ENCODE measurements at places on chromosomes 3 and 15. TPM values are rescaled to one million over a fixed set of nuclear protein-coding genes. Genes with fewer than 3 reads are reported as not detected.

Gene EPHB3
- 0.83 TPM for total RNA-seq

Gene OSBPL10
- total RNA-seq = 9.5 TPM

Gene IMPG2
- total RNA-seq = 0.18 TPM

Gene CD96
- total RNA-seq = 0.28 TPM

Gene MGLL
- 23.7 TPM for total RNA-seq

DNA sequence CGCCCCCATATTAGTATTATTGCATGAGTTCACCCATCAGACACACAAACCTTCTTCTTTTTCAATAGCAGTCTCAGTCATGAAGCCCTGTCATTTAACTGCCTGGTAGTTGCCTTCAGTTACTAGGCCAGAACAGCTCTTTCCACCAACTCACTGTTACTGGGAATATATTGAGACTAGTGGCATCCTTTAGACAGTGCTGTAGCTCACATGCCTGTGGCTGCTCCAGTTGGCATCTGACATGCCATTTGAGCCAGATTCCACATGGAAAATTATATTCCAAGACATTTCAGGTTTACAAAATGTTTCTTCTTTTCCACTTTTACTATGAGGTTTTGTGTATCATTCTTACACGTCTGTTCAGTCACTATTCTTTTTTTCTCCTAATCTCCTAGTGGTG is 146.1 kb downstream of the GHSR start:
- no peak for DNase-seq
- H3K4me3 ChIP-seq = no peak overlapping the region
- H3K27me3 ChIP-seq = no peaks in the 10 kb centered on the region
- H3K4me1 ChIP-seq = peaks cover 20% of the 10 kb centered on the region

DNA sequence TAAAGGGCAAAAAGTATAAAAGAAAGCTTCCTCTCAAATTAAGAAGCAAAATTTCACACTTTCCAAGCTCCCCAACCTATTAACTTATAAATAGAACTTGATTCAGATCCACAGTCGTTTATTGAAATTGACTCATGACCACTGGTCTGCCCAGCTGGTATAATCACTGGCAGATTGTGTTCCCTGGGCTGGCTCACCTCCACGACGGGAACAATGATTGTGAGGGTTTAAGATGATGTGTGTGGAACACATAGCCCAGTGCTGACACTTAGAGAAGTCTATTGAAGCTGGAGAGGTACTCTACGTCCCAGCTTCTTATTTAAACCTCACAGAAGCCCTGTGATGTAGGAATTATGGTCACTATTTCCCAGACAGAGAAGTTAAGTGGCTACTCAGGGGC is 90.4 kb downstream of the MB21D2 start:
- no peak overlapping the region for H3K27ac ChIP-seq
- DNase-seq = no peak
- H3K4me1 ChIP-seq = peaks cover 28% of the 10 kb centered on the region

- no peaks in the 10 kb centered on the region for H3K4me1 ChIP-seq
- H3K36me3 ChIP-seq = no peaks in the 10 kb centered on the region
- peak; percentile 68 for DNase-seq
- peaks cover 4% of the 10 kb centered on the region for H3K27me3 ChIP-seq
Observed at GRCh38 chr3:98022978-98023820, 11.9 kb downstream of the GABRR3 start.

GRCh38 chr15:96344706-96345559 is 14.4 kb downstream of the NR2F2 start:
- no peak for DNase-seq
- peaks cover 26% of the 10 kb centered on the region for H3K36me3 ChIP-seq
- peaks cover 49% of the 10 kb centered on the region for H3K4me1 ChIP-seq
- H3K27ac ChIP-seq = peak overlapping the region; percentile 88
- no peaks in the 10 kb centered on the region for H3K27me3 ChIP-seq

DNA sequence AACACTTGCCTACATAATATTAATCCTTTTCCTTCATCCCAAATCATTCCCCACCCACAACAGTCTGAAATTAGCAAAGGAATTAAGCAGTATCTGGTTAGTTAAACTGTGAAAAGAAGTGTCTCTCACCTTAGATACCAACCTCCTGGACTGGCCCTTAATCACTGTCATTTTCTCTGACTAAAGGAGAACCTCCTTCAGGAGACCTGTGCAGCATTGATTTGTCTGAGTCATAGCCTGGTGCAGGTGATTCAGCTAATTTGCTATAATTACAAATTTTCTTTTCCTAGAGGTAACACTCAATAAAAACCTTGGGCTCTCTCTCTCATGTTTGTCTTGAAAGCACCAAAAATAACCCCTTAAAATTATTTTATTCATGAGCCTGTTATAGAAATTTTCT is 279.8 kb upstream of the SEMA6D start:
- no peaks in the 10 kb centered on the region for H3K36me3 ChIP-seq
- no peaks in the 10 kb centered on the region for H3K27me3 ChIP-seq
- H3K27ac ChIP-seq = no peak overlapping the region
- H3K4me1 ChIP-seq = peaks cover 20% of the 10 kb centered on the region

DNA sequence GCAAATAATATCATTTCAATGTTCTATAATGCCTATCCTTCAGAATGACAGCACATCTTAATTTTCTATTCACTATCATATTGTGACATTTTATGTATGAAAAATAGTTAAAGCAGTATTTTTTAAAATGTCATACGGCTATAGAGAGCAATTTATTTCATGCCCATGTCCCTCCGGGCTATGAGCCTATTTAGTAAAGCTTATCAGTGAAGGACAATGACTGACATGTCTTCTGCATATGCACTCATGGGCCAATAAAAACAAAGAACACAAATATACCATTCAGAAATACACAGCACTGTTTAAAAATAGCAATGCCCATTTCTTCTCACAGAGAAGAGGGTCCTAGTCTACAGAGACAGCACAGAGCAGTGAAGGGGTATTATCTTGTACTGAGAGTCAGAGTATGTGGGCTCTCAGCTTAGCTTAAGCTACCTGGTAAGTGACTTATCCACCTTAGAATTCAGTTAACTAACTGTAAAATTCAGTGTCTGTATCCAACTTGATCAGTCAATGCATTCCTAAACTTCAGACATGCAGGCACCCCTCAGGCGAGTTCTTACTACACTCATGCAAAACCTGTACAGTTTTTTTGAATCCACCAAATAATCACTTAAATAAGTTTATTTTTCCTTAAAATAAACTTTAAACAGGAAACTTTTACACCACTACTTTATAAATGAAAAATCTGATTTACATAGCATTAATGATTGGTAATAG is 9.0 kb downstream of the GOLIM4 start:
- no peaks in the 10 kb centered on the region for H3K27me3 ChIP-seq
- no peaks in the 10 kb centered on the region for H3K36me3 ChIP-seq
- H3K27ac ChIP-seq = no peak overlapping the region
- DNase-seq = no peak

- H3K4me3 ChIP-seq = no peak overlapping the region
- H3K27me3 ChIP-seq = no peaks in the 10 kb centered on the region
- no peaks in the 10 kb centered on the region for H3K36me3 ChIP-seq
- no peak for DNase-seq
Observed at GRCh38 chr3:57370341-57370740, 77.9 kb upstream of the ASB14 start.

GRCh38 chr15:52379395-52380106 is 83.9 kb upstream of the MYO5C start:
- H3K36me3 ChIP-seq = peaks cover 22% of the 10 kb centered on the region
- H3K4me3 ChIP-seq = no peak overlapping the region
- H3K27ac ChIP-seq = no peak overlapping the region

DNA sequence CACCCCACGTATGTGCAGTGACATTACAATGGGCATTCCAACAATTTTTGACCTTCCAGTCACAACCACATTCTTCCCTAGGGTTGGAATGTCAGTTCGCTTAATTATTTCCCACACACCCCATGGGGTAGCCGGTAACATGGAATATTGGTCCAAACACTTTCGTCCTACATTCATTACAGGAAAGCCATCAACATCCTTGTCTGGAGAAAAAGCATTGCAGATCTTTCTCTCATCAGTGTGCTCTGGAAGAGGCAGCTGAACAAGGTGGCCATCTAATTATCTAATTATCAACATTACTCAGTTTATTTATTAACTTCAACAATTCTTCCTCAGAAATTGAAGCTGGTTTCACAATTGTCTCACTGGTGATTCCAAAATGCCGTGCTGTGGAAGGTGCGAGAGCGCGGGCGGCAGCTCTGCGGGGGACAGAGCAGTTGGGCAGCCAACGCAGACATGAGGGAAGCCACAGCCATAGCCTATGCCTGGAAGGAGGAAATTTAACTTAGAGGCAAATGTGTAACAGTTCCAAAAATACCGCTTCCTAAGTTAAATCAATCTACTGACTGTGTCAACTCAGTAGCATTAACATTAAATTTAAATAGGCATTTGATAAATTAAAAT is 1158.9 kb upstream of the EPHA6 start:
- H3K36me3 ChIP-seq = no peaks in the 10 kb centered on the region
- DNase-seq = no peak
- H3K27ac ChIP-seq = no peak overlapping the region
- no peak overlapping the region for H3K4me3 ChIP-seq
- no peaks in the 10 kb centered on the region for H3K27me3 ChIP-seq

DNA sequence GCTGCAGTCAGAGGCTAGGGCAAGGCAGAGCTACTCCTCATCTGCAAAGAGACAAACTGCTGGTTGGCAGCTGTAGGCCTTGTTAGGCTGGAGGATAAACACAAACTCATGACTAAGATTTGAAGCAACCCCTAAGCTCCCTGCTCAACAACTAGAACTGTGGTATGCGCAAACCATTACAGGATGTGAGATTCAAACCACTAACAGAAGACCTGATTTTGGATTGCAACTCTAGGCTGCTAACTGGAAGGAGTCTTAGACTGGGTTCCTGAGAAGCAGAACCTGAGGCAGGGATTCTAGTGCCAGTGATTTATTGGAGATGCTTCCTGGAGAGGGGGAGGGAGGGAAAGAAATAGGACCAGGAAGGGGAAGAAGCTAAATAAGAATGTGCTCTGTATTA is 22.5 kb downstream of the CCR4 start:
- H3K36me3 ChIP-seq = no peaks in the 10 kb centered on the region
- no peak overlapping the region for H3K4me3 ChIP-seq
- DNase-seq = peak; percentile 63
- H3K27me3 ChIP-seq = peaks cover 8% of the 10 kb centered on the region
- H3K27ac ChIP-seq = no peak overlapping the region
- no peaks in the 10 kb centered on the region for H3K4me1 ChIP-seq

DNA sequence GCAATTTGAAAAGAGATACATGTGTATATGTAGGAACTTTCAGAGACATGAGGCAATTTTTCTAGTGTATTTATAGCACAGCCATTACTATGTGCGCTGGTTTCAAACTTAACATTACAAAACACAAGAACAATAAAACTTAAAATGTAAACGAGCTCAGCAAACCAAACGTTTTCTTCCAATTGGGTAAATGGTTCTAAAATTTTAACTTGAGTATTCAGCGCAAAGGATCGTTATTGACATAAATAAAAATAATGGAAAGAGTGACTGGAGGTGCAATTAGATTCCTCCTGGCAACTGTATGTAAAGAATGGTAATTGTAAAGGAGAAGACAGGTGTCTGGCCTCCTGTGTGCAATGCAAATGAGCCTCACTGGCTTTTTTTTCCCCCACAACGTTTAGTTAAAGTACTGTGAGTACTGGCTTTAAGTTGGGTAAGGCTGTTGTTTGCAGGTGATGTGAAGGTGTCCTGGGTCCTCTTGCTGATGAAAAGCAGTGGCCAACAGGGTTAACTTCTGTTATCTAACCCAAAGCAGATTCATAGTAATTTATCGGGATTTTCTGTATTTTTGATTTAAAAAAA is 14.1 kb upstream of the GADL1 start:
- DNase-seq = no peak
- H3K36me3 ChIP-seq = no peaks in the 10 kb centered on the region
- no peaks in the 10 kb centered on the region for H3K4me1 ChIP-seq

- H3K27me3 ChIP-seq = peaks cover 9% of the 10 kb centered on the region
- H3K36me3 ChIP-seq = no peaks in the 10 kb centered on the region
- no peak for DNase-seq
- H3K4me3 ChIP-seq = peak within 1 kb of the TSS; percentile 46
Observed at GRCh38 chr3:45145681-45146614, at the start of gene CDCP1. Gene CDCP1 (minus strand): TSS chr3:45146378. CDS start chr3:45146287, 91 bp downstream.

DNA sequence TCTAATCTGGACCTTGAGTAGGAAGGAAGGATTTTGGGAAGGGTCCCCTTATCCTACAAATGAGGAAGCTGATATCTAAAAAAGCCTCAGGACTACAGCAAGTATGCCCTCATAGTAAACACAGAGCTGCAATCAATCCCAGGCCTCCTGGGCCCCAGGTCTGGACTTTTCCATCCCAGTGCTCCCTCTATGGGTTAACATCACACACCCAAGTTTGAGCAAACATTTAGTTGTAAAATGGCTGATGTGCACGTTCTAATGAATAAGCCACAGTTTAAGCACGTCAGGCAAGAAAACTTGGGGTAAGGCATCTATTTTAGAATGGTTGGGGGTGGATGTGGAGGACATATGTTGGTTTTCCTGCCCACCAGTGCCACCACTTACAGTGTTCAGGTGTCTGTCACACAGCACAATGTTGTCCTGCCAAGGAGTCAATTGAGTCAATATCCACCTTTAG is 44.3 kb upstream of the UBE2E1 start:
- peaks cover 4% of the 10 kb centered on the region for H3K4me1 ChIP-seq
- H3K27me3 ChIP-seq = no peaks in the 10 kb centered on the region
- H3K27ac ChIP-seq = no peak overlapping the region

DNA sequence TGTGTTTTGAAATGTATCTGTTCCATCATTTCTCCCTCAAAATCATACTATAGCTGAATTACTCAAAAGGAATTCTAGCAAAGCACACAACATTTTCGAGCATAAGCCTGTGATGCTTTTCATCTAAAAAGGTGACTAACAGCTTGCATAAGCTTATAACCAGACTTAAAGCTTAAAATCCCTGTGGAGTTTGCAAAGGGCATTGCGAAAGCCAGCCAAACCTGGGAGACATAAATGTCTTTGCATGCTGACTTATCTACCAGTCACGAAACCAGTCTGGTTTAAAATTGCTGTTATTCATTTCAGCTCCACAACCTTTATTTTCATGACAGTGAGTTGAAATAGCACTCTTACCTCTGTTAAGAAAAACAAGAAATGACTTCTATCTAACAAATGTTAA is 35.6 kb upstream of the LIPC start:
- no peak overlapping the region for H3K27ac ChIP-seq
- H3K4me3 ChIP-seq = no peak overlapping the region
- DNase-seq = peak; percentile 97
- H3K27me3 ChIP-seq = no peaks in the 10 kb centered on the region
- no peaks in the 10 kb centered on the region for H3K36me3 ChIP-seq

DNA sequence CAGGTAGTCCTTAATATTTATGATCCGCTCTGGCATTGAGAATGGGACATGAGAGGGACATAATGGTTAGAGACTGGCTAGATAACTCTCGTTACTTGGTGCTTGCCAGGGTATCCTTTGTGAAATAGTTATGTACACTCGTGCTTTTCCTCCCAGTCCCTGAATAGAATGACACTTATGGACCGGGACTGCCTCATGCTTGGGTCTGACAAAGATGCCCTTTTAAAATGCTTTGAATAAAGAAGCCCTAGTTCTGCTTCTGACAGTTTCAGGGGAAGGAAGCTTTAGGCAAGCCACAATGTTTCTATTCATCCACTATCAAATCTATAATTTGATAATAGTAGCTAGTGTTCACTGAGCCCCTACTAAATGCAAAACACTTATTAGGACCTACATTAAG is 29.4 kb downstream of the POLR2M start:
- no peaks in the 10 kb centered on the region for H3K36me3 ChIP-seq
- DNase-seq = no peak
- no peak overlapping the region for H3K4me3 ChIP-seq
- H3K27ac ChIP-seq = no peak overlapping the region
- no peaks in the 10 kb centered on the region for H3K27me3 ChIP-seq
- no peaks in the 10 kb centered on the region for H3K4me1 ChIP-seq

GRCh38 chr3:149284034-149284433 is 49.4 kb downstream of the TM4SF18 start:
- no peaks in the 10 kb centered on the region for H3K27me3 ChIP-seq
- H3K4me3 ChIP-seq = no peak overlapping the region
- no peak overlapping the region for H3K27ac ChIP-seq
